ENCODE measurements at places on chromosomes 11 and 22. TPM values are rescaled to one million over a fixed set of nuclear protein-coding genes. Genes with fewer than 3 reads are reported as not detected.

DNA sequence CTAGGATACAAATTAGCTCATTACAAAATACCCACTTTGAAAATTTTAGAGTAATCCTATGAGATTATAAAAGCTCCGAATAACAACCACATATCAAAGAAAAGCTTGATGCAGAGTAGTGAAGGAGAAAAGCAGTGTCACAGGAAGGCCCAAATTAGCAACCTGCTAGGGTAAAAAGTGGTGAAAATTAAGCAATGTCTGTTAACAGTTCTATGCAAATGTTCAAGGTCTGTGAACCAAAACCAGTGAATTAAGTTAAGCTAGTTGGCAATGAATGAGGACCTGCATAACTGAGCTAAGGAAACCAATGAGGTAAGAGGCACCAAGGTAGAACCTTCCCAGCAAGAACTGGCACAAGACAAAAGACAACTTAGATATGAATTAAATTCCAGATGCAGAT lies 29.6 kb downstream of the PRDM10 start:
- peaks cover 13% of the 10 kb centered on the region for H3K36me3 ChIP-seq
- H3K4me1 ChIP-seq, result peaks cover 13% of the 10 kb centered on the region
- no peak for DNase-seq
- no peak overlapping the region for H3K4me3 ChIP-seq
- no peak overlapping the region for H3K27ac ChIP-seq

- H3K27me3 ChIP-seq, result peaks cover 16% of the 10 kb centered on the region
- H3K36me3 ChIP-seq, result no peaks in the 10 kb centered on the region
- peaks cover 2% of the 10 kb centered on the region for H3K4me1 ChIP-seq
- H3K27ac ChIP-seq, result no peak overlapping the region
- H3K4me3 ChIP-seq, result no peak overlapping the region
These were observed 6.3 kb upstream of the ZC3H12C start for GRCh38 chr11:110086892-110087309.

GRCh38 chr11:14544611-14545010 lies 24.4 kb upstream of the PSMA1 start:
- no peak overlapping the region for H3K4me3 ChIP-seq
- no peak overlapping the region for H3K27ac ChIP-seq

DNA sequence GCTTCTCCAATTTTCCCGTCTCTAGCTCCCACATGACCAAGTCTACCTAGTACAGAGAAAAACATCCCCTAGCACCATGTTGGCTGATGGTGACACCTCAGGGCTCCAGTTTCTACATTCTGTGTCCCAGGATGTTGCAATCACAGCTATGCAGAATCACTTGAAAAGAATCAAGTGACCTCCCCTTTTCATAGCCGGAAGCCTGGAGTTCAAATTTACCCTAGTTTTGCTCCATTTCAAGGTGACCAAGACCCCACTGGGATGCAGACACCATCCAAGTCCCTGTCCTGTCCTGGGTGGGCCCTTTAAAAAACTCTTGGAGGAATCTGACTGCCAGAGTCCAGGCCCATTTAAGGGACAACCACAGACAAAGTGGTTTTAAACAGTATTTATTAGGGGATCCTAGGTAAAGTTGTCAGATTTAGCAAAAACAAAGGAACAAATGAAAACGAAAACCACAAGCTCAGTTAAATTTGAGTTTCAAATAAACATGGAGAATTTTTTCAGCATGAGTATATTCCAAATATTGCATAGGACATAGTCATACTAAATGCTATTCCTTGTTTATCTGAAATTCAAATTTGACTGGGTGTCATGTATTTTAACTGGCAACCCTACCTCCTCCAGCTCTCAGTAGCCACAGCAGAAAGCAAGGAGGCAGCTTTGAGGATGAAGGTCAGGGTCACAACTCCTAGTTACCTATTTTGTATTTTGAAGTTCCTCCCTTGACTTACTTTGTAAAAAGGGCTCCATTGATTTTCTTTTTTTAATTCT lies 52.4 kb downstream of the MIAT start:
- H3K36me3 ChIP-seq, result peaks cover 10% of the 10 kb centered on the region
- no peak overlapping the region for H3K27ac ChIP-seq
- no peak overlapping the region for H3K4me3 ChIP-seq
- no peaks in the 10 kb centered on the region for H3K27me3 ChIP-seq
- DNase-seq, result no peak
- peaks cover 6% of the 10 kb centered on the region for H3K4me1 ChIP-seq

GRCh38 chr11:12540913-12541582 lies 133.2 kb upstream of the TEAD1 start:
- no peak overlapping the region for H3K4me3 ChIP-seq
- H3K4me1 ChIP-seq, result peaks cover 10% of the 10 kb centered on the region
- H3K27me3 ChIP-seq, result peaks cover 19% of the 10 kb centered on the region
- no peak overlapping the region for H3K27ac ChIP-seq
- no peaks in the 10 kb centered on the region for H3K36me3 ChIP-seq
- DNase-seq, result no peak

- H3K4me3 ChIP-seq, result no peak overlapping the region
- H3K36me3 ChIP-seq, result no peaks in the 10 kb centered on the region
- DNase-seq, result no peak
- H3K27me3 ChIP-seq, result no peaks in the 10 kb centered on the region
- H3K4me1 ChIP-seq, result no peaks in the 10 kb centered on the region
These were observed 13.1 kb upstream of the ANGPTL5 start for GRCh38 chr11:101929294-101929915.

GRCh38 chr22:30873661-30874060 lies 94.9 kb downstream of the MORC2 start:
- no peak for DNase-seq
- H3K4me3 ChIP-seq, result no peak overlapping the region
- no peak overlapping the region for H3K27ac ChIP-seq
- no peaks in the 10 kb centered on the region for H3K36me3 ChIP-seq
- H3K4me1 ChIP-seq, result no peaks in the 10 kb centered on the region

- DNase-seq, result no peak
- peaks cover 11% of the 10 kb centered on the region for H3K4me1 ChIP-seq
- H3K4me3 ChIP-seq, result no peak overlapping the region
These were observed 51.3 kb downstream of the RPL27A start for GRCh38 chr11:8733852-8734251.

- no peak for DNase-seq
- no peaks in the 10 kb centered on the region for H3K4me1 ChIP-seq
- no peak overlapping the region for H3K4me3 ChIP-seq
- H3K27ac ChIP-seq, result no peak overlapping the region
These were observed 253.2 kb downstream of the ST3GAL4 start for GRCh38 chr11:126608658-126609057.

DNA sequence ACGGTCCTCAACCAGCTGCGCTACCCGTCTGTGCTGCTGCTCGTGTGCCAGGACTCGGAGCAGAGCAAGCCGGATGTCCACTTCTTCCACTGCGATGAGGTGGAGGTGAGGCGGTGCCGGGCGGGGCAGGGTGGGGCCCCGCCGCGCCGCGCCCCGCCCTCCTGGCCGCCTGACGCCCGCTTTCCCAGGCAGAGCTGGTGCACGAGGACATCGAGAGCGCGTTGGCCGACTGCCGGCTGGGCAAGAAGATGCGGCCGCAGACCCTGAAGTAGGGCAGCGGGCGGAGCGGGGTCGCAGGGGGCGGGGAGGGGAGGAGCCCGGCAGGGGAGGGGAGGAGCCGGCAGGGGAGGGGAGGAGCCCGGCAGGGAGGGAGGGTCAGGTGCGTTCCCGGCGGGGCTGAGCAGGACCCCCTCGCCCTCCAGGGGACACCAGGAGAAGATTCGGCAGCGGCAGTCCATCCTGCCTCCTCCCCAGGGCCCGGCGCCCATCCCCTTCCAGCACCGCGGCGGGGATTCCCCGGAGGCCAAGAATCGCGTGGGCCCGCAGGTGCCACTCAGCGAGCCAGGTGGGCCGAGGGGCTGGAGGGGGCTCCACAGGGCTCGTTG lies 14.7 kb downstream of the EPS8L2 start:
- peaks cover 11% of the 10 kb centered on the region for H3K27me3 ChIP-seq
- H3K27ac ChIP-seq, result no peak overlapping the region
- H3K4me3 ChIP-seq, result no peak overlapping the region

DNA sequence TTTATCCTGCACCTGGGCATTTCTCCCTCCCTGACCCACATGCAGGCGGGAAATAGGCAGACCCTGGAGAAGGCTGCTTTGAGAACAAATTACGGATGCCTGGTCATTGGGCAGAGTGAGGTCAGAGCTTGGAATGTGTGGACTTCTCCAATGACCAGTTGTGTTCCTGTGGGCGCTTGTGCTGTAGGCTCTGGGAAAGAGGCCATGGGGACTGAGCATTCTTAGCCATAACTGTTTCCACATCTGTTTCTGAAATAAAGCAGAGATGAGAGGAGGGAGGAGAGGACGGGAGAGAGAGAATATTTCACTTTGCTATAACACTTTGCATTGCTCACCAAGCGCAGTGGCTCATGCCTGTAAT lies 11.2 kb upstream of the TMEM184B start:
- no peak for DNase-seq
- no peaks in the 10 kb centered on the region for H3K27me3 ChIP-seq
- peak overlapping the region; percentile 93 for H3K27ac ChIP-seq
- H3K36me3 ChIP-seq, result peaks cover 3% of the 10 kb centered on the region
- H3K4me1 ChIP-seq, result peaks cover 19% of the 10 kb centered on the region

- no peak overlapping the region for H3K27ac ChIP-seq
- no peak overlapping the region for H3K4me3 ChIP-seq
- no peaks in the 10 kb centered on the region for H3K4me1 ChIP-seq
These were observed 246.6 kb upstream of the B3GAT1 start for GRCh38 chr11:134658481-134659225.

DNA sequence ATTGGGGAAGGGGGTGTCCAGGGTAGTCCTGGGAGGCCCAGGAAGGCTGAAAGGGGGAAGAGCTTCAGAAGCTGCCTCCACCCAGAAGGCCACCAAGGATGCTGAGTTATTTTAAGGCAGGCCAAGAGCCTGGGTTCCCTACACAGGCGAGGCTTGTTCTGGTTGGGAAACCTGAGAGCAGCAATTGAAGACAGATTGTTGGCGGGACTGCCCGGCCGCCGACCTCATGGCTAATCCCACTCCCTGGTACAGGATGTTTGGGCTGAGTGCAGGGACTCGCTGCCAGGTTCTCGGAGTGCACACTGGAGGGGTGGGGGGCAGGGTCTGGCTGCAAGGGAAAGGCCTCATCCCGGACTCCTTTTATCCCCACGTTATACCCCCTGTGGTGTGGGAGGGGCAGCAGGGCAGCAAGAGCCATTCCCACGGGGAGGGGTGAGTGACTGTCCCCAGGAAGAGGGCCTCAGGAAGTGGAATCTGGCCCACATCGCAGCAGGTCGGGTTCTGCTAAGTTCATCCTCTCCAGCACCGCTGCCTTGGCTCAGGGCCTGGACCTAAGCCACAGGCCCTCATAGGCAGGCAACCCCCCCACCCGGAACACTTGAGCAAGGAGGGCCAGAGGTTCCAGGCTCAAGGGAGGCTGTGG lies 43.6 kb upstream of the PRR5 start:
- no peak overlapping the region for H3K27ac ChIP-seq
- DNase-seq, result no peak
- no peak overlapping the region for H3K4me3 ChIP-seq
- no peaks in the 10 kb centered on the region for H3K36me3 ChIP-seq
- peaks cover 2% of the 10 kb centered on the region for H3K4me1 ChIP-seq
- H3K27me3 ChIP-seq, result peaks cover 3% of the 10 kb centered on the region

DNA sequence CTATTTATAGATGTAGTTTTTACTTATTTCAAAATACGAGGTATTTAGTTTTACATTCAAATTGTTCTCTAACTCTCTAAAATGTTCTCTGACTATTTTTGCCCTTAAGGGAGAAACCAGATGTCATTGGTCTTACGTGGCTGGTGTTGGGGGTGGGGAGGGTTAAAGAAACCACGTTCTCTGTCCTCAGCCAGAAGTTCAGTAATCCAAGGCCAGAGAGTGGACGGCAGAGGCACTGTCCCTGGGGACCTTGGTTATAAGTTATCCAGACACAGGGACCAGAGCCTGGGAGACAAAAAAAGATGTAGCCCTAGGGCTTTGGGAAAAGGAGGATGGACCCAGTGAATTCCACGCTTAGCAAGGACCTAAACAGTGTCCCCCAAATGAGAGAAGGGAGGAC lies 706 bp upstream of the OR51E1 start:
- H3K27me3 ChIP-seq, result peaks cover 11% of the 10 kb centered on the region
- DNase-seq, result no peak
- no peak overlapping the region for H3K27ac ChIP-seq
- no peak overlapping the region for H3K4me3 ChIP-seq
- H3K4me1 ChIP-seq, result peaks cover 2% of the 10 kb centered on the region
- no peaks in the 10 kb centered on the region for H3K36me3 ChIP-seq

DNA sequence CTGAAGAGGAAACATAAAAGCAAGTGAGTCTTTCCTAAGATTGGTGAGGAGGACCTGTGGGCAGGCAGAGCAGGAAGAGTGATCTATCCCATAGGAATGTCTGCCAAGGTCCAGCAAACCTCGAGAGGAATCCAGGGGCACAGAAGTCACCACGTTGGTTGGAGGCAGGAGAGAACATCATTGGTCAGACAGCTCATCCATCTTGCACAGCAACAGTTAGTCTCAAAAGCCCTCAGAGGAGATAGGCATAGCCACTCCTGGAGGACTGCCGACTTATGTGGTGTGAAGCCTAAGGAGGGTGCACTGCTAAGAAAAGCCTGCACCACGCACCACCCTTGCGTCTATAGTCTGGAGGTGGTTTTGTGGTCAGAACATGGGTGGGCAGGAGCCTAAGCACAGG lies 109.1 kb downstream of the RASSF10 start:
- no peak for DNase-seq
- no peak overlapping the region for H3K27ac ChIP-seq
- H3K4me3 ChIP-seq, result no peak overlapping the region

The TCN2 gene
- total RNA-seq, result 22.9 TPM

The MUC6 gene
- total RNA-seq, result 1.9 TPM

The BIRC2 gene
- total RNA-seq, result 66.3 TPM

The FOLR2 gene
- not detected for total RNA-seq
